ENCODE measurements at places on chromosomes 2 and 18.

DNA sequence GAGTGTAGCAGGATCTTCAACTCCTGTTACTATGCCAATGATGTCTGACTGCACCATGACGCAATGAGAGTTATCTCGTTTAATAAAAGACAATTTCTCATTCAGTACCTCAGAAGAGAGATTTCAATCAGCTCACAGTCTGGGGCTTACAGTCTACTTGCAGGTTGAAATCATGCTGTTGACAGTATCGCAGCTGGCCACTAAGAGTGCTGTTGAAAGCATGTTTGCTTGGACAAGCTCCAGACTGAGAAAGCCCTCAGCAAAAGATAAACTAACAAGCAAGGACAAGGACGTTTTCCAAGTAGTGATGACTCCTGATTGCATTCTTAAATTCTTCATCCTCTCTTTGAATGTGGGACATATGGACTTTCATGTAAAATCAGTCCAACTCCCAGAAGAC is 145.2 kb upstream of the SYT4 start:
- H3K27me3 ChIP-seq = no peaks in the 10 kb centered on the region
- DNase-seq = no peak
- no peaks in the 10 kb centered on the region for H3K36me3 ChIP-seq
- H3K4me1 ChIP-seq = no peaks in the 10 kb centered on the region

- DNase-seq = no peak
- peak overlapping the region; percentile 46 for H3K27ac ChIP-seq
- H3K36me3 ChIP-seq = no peaks in the 10 kb centered on the region
- no peak overlapping the region for H3K4me3 ChIP-seq
Observed at GRCh38 chr2:120802867-120803484, 67.3 kb downstream of the GLI2 start.

- H3K4me3 ChIP-seq = peak overlapping the region; percentile 17
- DNase-seq = peak; percentile 49
- peaks cover 8% of the 10 kb centered on the region for H3K4me1 ChIP-seq
- H3K27me3 ChIP-seq = no peaks in the 10 kb centered on the region
- peak overlapping the region; percentile 91 for H3K27ac ChIP-seq
Observed at GRCh38 chr2:24164416-24164973, 10.4 kb upstream of the FAM228A start.

GRCh38 chr2:79591281-79591680 is 78.4 kb downstream of the CTNNA2 start:
- H3K27ac ChIP-seq = no peak overlapping the region

GRCh38 chr18:45802814-45803492 is 22.5 kb upstream of the SIGLEC15 start:
- H3K4me1 ChIP-seq = peaks cover 6% of the 10 kb centered on the region
- DNase-seq = no peak
- H3K27me3 ChIP-seq = peaks cover 29% of the 10 kb centered on the region

GRCh38 chr2:127891811-127892210 is 6.1 kb upstream of the AMMECR1L start:
- no peak overlapping the region for H3K27ac ChIP-seq
- no peak overlapping the region for H3K4me3 ChIP-seq
- H3K36me3 ChIP-seq = no peaks in the 10 kb centered on the region
- peaks cover 17% of the 10 kb centered on the region for H3K4me1 ChIP-seq
- no peaks in the 10 kb centered on the region for H3K27me3 ChIP-seq
- no peak for DNase-seq
